Psoas muscle (tissue), 8 donors: ENCODE measurements at places on chromosomes 6 and 20. TPM values are rescaled to one million over a fixed set of nuclear protein-coding genes. Genes with fewer than 3 reads are reported as not detected.

- no peak for DNase-seq
- no peak overlapping the region for H3K27ac ChIP-seq
- H3K4me1 ChIP-seq: no peaks in the 10 kb centered on the region
- H3K4me3 ChIP-seq: no peak overlapping the region
- H3K27me3 ChIP-seq: no peaks in the 10 kb centered on the region
These were observed 212.2 kb downstream of the UST start for GRCh38 chr6:148959008-148959407.

GRCh38 chr20:63772781-63773518 lies 33.4 kb downstream of the SLC2A4RG start:
- no peak for DNase-seq
- no peak overlapping the region for H3K4me3 ChIP-seq
- no peaks in the 10 kb centered on the region for H3K36me3 ChIP-seq
- H3K4me1 ChIP-seq: peaks cover 5% of the 10 kb centered on the region
- H3K27ac ChIP-seq: no peak overlapping the region

GRCh38 chr20:16125816-16126215 lies 447.4 kb downstream of the KIF16B start:
- H3K27me3 ChIP-seq: no peaks in the 10 kb centered on the region
- DNase-seq: no peak
- H3K27ac ChIP-seq: peak overlapping the region; percentile 46

Gene TRDN
- total RNA-seq: 1,361 TPM

DNA sequence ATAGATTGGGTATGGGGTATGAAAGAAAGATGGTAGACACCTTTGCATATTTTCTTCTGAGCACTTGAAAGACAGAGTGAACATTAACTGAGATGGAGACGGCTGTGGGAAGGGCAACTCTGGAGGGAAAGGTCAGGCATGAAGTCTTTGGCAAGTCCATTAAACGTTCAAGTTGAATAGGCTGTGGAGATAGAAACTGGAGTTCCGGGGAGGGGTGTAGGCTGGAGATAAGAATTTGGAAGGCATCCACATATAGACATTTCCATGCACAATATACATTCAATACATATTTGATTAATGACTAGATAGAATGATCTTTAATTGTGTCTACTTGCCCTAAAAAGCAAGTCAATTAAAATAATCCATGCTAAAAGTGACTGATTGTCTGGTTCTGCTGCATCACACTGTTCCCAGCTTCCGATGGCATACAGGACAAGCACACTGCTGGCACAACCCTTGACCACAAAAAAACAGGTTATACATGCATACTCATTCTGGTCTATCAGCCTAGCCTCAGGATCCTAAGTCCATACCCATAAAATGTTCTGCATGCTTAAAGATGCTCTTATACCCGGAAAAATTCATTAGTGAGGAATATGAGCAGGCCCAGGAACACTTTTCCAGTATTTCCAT lies 1.9 kb upstream of the MYLK4 start:
- DNase-seq: no peak
- H3K27me3 ChIP-seq: no peaks in the 10 kb centered on the region
- no peak overlapping the region for H3K4me3 ChIP-seq
- H3K27ac ChIP-seq: peak overlapping the region; percentile 47
